ENCODE measurements at places on chromosomes 1 and 21. TPM values are rescaled to one million over a fixed set of nuclear protein-coding genes. Genes with fewer than 3 reads are reported as not detected.

GRCh38 chr1:238264951-238265350 is 374.2 kb upstream of the ZP4 start:
- no peak for DNase-seq

Gene ACAP3
- total RNA-seq = 31.9 TPM

DNA sequence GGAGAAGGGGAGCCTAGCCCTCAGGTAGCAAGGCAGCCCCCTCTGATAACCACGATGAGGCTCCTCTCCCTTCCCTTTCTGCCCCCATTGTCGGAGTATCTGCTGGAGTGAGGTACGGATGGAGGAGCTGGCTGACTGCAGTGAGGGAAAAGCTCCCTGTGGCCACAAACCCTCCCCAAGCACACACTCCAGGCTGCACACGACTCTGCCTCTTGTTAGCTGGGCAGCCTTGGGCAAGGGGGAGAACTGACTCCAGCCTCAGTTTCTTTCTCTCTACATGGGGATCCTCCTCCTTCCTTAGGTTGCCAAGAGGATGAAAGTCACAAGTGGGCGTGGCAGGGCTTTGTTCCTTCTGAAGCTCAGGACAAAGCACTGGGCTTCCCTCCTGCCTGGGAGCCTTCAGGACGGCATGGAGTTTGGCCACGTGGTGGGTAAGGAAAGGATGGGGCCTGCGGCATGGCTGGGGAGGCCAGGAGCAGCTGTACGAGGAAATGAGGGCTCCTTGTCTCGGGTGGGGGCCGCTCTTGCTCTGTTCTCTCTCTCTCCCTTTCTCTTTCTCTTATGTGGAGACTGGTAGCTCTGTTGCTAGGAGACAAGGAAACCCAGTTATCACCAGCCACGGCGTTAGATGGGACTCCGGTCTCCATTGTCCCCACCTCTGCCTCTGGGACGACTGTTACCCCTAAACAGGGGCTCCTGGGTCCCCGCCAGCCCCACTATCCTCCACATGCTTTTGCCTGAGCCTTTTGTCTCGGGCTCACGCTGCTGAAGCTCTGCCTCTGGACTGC is 39.7 kb downstream of the LRP8 start:
- DNase-seq = no peak

Gene APOBEC4
- not detected for total RNA-seq
